Heart left ventricle (tissue), 16 donors: ENCODE measurements at places on chromosomes 3 and 15. TPM values are rescaled to one million over a fixed set of nuclear protein-coding genes. Genes with fewer than 3 reads are reported as not detected.

ETV5 gene
- total RNA-seq, result 10.1 TPM

DNA sequence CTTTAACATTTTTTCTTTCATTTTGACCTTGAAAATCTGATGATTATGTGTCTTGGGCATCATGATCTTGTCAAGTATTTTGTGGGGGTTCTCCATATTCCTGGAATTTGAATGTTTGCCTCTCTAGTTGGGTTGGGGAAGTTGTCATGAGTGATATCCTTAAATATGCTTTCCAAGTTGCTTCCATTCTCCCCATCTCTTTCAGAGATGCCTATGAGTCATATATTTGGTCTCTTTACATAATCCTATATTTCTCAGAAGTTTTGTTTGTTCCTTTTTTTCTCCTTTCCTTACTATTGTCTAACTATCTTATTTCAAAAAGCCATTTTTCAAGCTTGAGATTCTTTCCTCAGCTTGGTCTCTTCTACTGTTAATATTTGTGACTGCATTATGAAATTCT is 69.0 kb upstream of the CCDC80 start:
- no peak for DNase-seq

- DNase-seq, result no peak
Measured at GRCh38 chr3:54235998-54236397, 113.6 kb downstream of the CACNA2D3 start.

- no peak for DNase-seq
Measured at GRCh38 chr3:40585381-40586016, 60.7 kb downstream of the ZNF621 start.

AGTR1 gene
- total RNA-seq, result 3.8 TPM

DNA sequence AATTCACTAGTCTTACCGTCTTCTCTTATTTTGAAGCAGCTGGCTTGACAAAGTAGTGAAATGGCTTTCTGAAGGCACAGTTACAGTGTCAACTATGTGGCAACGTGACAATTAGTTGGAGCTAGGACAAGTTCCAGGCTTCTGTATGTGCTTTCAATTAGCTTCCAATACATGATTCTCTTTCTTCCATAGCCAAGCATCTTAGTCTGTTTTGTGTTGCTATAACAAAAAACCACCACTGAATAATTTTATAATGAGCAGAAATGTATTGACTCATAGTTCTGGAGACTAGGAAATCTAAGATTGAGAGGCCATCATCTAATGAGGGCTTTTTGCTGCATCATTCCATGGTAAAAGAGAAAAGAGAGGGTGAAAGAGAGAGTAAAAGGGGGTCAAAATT is 365.1 kb upstream of the PLSCR5 start:
- DNase-seq, result no peak

SPESP1 gene
- total RNA-seq, result 6.9 TPM

BHLHE40 gene
- total RNA-seq, result 16.3 TPM

- DNase-seq, result no peak
Measured at GRCh38 chr3:2544718-2545117, 446.1 kb downstream of the CNTN4 start.

- DNase-seq, result peak; percentile 85
Measured at GRCh38 chr3:30607032-30607833, 832 bp downstream of the TGFBR2 start.

COL7A1 gene
- 11.1 TPM for total RNA-seq

DNA sequence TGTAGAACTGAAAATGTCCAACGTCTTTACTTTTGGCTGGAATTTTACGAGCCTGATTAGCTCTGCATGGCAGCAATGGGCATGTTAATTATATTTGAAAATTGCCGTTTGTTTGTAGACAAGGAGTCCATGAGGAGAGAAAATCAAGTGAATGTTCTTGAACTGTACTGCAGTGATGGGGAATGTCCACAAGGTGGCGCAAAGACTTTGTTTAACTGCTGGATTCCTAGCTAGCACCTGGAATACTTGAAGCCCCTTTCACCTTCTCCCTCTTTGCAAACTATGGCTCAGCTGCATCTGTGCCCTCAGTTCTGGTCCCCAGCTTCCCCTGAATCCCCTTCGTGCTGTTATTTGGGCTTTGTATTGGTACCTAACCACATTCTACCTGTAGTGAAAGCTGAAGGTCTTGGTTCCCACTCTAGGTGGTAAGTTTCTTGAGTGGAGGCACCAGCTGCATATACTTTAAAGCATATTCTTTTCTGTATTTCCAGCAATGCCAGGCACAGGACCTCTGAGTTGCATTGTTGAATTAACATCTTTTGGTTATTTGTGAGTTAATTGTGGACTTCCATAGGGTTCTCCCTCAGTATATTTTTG is 25.3 kb downstream of the EXOG start:
- DNase-seq, result peak; percentile 58

ATP8B4 gene
- 3.4 TPM for total RNA-seq

SEMA6D gene
- total RNA-seq, result 9.0 TPM

FEZF2 gene
- not detected for total RNA-seq

BFSP2 gene
- not detected for total RNA-seq

FBXO40 gene
- total RNA-seq, result 103 TPM

GRCh38 chr3:38964204-38964603 is 87.5 kb downstream of the SCN11A start:
- no peak for DNase-seq

DNA sequence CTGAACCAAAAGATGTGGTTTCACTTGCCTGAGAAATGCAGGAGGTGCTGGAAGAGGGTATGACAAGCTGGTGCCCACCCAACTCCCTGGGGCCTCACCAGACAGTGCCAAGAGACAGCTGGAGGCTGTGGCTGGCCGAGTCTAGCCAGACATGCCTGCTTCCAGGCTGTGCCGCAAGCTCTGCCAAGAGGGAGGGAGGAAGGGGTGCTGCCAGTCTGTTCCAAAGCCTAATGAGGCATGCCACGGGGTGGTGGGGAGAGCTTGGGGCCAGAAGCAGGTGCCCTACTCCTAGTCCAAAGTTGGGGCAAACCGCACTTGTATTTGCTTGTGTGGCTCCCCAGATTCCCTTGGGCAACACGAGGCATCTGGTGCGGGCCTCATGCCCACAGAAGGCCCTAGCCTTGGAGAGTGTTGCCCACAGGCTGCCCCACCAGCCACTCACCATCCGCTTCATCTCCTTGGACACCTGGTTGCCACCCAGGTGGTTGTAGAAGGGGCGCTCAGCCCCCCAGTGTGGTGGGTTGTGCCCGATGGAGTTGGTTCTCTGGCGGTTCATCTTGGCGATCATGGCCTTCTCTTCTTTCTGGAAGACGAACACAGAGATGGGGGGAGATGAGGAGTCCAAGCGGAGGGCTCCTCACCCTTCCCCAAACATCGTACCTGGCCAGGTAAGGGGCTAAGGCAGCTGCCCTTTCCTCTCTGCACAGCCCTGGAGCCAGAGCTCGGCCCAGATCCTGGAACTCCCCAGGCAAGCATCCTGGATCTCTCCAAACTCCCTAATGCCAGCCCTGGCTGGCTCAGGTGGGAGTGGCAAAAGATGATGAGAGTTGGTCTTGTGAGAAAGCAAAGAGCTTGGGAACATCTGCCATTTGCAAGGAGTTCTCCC is 123.4 kb downstream of the SEC22A start:
- DNase-seq, result peak; percentile 67

NRG4 gene
- not detected for total RNA-seq

- DNase-seq, result no peak
Measured at GRCh38 chr15:94263341-94264273, 32.2 kb downstream of the MCTP2 start.

GRCh38 chr3:80227216-80227615 is 459.4 kb upstream of the ROBO1 start:
- no peak for DNase-seq

NLGN1 gene
- total RNA-seq, result 23.0 TPM

- no peak for DNase-seq
Measured at GRCh38 chr3:63927422-63928280, 15.5 kb upstream of the SCAANT1 start.

DNA sequence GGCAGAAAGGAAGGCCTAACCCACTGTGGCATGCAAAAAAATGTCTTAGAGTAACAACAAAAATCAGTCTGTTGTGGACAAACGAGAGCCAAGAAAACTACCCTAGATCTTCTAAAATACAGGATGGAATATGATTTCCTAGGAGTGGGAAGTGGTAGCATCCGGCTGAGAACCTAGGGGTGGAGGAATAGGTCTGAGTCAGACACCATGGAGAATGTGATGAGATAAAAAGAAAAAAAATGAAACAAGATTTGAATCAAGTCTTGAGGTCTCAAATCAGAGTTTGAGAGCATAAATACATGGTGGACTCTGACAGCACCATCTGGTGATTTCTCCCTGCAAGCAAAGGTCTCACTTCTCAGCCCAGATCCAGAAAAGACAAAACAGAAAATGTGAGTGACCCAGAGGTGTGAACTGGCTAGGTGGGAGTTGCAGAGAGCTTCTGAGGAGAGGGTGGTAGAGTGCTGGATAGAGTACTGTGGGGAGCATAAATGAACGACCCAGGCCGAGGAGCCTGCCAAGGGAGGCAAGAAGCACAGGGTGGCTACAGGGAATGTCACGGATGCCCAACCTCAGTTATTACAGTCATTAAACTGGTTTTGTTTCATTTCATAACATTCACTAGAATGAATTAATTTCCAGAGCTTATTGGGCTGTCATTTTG is 27.6 kb upstream of the VEPH1 start:
- DNase-seq, result no peak

DNA sequence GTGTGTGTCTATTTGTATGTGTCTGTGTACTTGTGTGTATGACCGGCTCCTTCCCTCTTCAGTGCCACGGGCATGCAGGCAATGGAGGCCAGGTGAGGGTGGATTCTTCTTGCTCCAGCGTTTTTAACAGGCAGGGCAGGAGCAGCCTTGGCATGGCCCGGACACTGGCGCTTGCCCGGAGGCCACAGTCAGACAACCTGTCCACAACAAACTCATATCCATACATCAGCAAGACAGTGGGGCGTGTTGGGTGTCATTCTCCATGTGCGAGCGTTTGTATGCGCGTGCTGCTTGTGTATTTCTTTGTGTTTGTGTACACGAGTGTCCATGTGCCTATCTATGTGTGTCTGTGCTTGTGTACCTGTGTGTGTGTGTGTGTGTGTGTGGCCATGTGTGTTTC is 29.8 kb downstream of the PTH1R start:
- DNase-seq, result no peak

- DNase-seq, result no peak
Measured at GRCh38 chr3:52593103-52593502, 56.7 kb downstream of the UQCC5 start.

- DNase-seq, result no peak
Measured at GRCh38 chr3:119313461-119313860, 19.3 kb downstream of the ARHGAP31 start.

NANOGP8 gene
- total RNA-seq, result not detected

- DNase-seq, result no peak
Measured at GRCh38 chr3:151074256-151074655, 11.2 kb upstream of the MED12L start.

- no peak for DNase-seq
Measured at GRCh38 chr3:67947808-67948508, 293.5 kb upstream of the SUCLG2 start.

DNA sequence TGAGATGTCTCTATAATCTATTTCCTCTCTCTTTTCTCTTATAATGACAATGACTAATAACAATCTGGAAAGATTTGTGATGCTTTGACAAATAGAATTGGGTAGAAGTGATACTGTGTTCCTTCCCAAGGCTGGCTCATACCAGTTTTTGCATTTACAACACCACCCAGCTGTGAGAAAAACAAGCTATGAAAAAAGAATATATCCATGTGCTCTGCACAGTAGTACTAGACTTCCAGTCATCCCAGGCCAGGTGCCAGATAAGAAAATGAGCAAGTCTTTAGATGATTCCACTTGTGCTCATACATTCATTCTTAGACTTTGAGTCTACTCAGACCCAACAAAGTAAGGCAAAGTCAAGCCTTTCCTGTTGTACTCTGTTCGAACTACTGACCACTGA is 350.2 kb upstream of the POU1F1 start:
- no peak for DNase-seq

GRCh38 chr15:92906020-92906419 is 5.9 kb downstream of the CHD2 start:
- no peak for DNase-seq

SNAPC5 gene
- 25.4 TPM for total RNA-seq

NR2F2 gene
- 16.5 TPM for total RNA-seq

DNAJB11 gene
- 21.4 TPM for total RNA-seq

IL12A gene
- 0.56 TPM for total RNA-seq

- DNase-seq, result no peak
Measured at GRCh38 chr3:116020989-116021388, 397.7 kb downstream of the GAP43 start.

KNL1 gene
- total RNA-seq, result 0.11 TPM

FBXW12 gene
- not detected for total RNA-seq

DNA sequence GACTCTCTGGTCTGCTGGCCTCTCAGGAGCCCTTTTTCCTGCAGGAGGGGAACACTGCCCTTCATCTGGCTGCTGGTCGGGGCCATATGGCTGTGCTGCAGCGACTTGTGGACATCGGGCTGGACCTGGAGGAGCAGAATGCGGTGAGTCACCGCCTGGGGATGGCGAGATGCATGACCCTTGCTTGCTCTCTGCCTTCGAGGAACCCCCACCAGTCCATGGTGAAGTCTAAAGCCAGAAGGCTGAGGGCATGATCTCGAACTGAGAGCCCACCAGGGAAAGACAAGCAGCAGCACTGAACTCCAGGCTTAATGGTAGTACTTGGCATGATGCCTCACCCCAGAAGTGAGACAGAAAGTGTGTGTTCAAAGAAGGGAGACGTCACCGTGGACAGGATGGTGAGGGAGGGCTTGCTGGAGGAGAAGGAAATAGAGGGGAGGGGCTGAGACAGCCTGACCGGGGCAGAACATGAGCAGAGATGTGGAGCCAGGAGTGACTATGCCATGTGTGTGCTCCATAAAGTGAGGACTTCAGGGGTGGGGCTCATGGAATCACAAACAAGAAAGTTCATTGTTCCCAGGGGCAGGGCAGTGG is 19.2 kb downstream of the ANKDD1A start:
- DNase-seq, result no peak

CPOX gene
- total RNA-seq, result 13.3 TPM
